ENCODE measurements at places on chromosomes 11 and 22. TPM values are rescaled to one million over a fixed set of nuclear protein-coding genes. Genes with fewer than 3 reads are reported as not detected.

DNA sequence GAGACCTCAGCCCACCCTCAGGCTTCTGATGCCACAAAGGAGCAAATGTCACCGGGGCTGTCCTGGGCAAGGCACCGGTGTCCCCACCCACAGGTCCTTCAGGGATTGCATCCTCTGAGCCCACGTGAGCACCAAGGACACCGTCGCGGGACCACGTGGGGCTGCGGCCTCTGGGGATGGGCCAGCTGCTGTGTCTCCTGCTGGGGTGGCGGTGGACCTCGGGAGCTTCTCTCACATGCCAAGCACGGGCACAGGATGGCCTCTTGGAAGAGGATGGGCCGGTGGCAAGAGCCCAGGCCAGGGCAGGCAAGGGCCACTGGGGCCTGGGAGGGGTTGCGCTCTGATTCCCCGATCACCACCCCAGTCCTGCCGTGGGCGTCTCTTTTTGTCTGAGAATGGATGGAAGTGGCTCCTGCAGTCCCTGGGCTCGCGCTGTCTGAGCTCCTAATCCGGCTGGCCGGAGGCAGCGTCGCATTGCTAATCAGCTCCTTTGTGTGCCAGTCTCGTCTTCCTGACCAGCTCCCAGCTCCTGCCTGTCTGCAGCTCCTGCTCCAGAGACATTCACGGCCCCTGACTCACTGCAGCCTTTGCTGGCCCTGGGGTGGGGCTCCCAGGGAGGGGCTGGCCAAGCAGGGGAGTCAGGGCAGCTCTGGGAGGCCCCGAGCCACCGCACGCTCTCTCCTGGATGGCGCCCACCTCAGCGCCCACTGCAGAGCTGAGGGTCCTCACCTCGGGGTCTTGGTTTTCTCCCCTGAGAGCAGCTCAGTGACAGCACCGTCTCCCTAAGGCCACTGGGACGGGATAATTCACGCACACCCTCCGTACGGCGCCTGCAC is 146.7 kb downstream of the CTTN start:
- H3K4me3 ChIP-seq: no peak overlapping the region
- H3K27me3 ChIP-seq: peaks cover 27% of the 10 kb centered on the region
- DNase-seq: no peak
- H3K36me3 ChIP-seq: no peaks in the 10 kb centered on the region

RELT gene
- total RNA-seq: 18.5 TPM

GRCh38 chr11:45156201-45156600 is 9.8 kb downstream of the PRDM11 start:
- no peaks in the 10 kb centered on the region for H3K36me3 ChIP-seq
- H3K4me3 ChIP-seq: no peak overlapping the region
- no peak for DNase-seq
- no peaks in the 10 kb centered on the region for H3K27me3 ChIP-seq
- no peak overlapping the region for H3K27ac ChIP-seq
- peaks cover 18% of the 10 kb centered on the region for H3K4me1 ChIP-seq

CD248 gene
- 0.46 TPM for total RNA-seq

DNA sequence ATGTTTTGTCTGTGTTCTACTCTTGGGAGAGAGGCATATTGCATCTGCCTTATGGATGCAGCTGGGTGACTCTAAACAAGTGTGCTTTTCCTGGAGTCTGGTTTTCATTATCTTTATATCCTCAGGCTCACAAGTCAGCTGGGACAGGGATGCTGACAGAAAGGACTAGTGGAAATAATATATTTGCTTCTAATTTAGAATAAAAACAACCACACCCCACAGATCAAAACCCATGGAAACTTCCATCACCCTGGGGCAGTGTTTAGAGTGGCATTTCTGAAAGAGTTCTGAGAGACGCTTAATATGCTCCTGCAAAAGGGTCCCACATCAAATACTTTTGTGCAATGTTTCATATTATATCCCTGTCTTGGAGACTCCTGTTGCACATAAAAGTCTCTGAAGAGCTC is 20.8 kb downstream of the KCNE3 start:
- H3K27me3 ChIP-seq: no peaks in the 10 kb centered on the region
- H3K36me3 ChIP-seq: no peaks in the 10 kb centered on the region
- H3K4me1 ChIP-seq: peaks cover 27% of the 10 kb centered on the region
- DNase-seq: no peak

DNA sequence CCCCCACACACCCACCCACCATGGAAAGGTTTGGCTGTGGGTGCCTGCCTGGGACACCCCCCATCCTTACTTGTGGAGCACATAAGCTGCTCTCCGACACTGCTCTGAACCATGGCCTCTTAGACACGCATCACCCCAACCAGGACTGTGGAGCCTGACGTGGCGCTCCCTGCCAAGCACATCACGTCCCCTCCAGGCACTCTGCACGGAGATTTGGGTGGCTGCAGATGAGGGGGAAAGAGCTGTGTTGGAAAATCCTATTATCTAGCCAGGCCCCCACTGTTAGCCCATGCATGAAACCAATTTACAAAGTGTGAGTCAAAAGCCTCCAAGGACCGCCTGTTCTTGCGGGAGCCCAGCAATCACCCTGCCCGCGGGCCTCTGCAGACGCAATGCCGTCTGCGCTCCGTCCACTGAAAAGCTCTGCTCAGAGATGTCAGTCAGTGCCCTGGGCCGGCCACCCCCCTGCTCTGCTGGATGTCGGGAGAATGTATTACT is 163.4 kb upstream of the NECTIN1 start:
- peaks cover 23% of the 10 kb centered on the region for H3K27me3 ChIP-seq
- no peak for DNase-seq
- no peaks in the 10 kb centered on the region for H3K4me1 ChIP-seq
- H3K36me3 ChIP-seq: no peaks in the 10 kb centered on the region
- H3K27ac ChIP-seq: no peak overlapping the region

ATP6V1E1 gene
- 243 TPM for total RNA-seq

GRCh38 chr11:77406396-77406795 is 67.5 kb downstream of the PAK1 start:
- peaks cover 62% of the 10 kb centered on the region for H3K4me1 ChIP-seq
- peak; percentile 26 for DNase-seq
- H3K4me3 ChIP-seq: no peak overlapping the region
- H3K36me3 ChIP-seq: no peaks in the 10 kb centered on the region
- H3K27me3 ChIP-seq: no peaks in the 10 kb centered on the region

DNA sequence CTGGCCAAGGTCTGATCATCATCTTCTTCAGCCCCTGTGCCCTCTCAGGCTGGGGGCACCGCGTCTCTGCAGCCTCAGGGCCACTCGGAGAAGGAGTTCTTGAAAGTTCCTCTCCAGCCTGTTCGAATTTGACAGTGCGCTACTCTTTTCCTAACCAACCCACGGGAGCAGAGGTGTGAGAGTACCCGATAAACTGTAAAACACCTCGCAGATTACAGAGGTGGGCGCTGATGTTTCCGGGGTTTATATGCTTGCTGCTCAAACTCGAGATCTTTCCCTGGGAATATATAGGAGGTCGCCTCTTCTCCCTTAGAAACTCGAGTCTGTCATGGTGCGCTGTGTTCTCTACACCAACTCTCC is 515 bp downstream of the CTR9 start:
- H3K27ac ChIP-seq: peak overlapping the region; percentile 98
- peak overlapping the region; percentile 92 for H3K4me3 ChIP-seq
- no peaks in the 10 kb centered on the region for H3K36me3 ChIP-seq
- H3K27me3 ChIP-seq: no peaks in the 10 kb centered on the region
- H3K4me1 ChIP-seq: peaks cover 10% of the 10 kb centered on the region
- no peak for DNase-seq

SLC22A12 gene
- not detected for total RNA-seq

- H3K27ac ChIP-seq: no peak overlapping the region
- DNase-seq: no peak
- H3K36me3 ChIP-seq: no peaks in the 10 kb centered on the region
- H3K4me1 ChIP-seq: no peaks in the 10 kb centered on the region
- no peak overlapping the region for H3K4me3 ChIP-seq
These were observed 717.0 kb upstream of the CCDC179 start for GRCh38 chr11:23577296-23577695.

DNA sequence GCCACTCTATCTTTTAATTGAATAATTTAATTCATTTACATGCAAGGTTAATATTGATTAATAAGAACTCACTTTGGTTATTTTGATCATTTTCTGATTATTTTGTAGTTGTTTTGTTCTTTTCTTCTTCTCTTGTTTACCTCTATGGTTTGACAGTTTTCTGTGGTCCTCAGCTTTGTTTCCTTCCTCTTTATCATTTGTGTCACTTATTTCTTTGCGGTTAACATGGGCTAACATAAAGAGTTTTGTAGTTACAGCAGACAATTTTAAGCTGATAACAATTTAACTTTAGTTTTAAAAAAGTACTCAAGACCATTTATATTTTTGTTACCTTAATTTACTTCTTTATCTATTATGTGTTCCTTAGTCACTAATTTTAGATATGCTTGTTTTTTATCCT is 1032.8 kb upstream of the RAG2 start:
- no peaks in the 10 kb centered on the region for H3K4me1 ChIP-seq
- DNase-seq: no peak
- H3K36me3 ChIP-seq: no peaks in the 10 kb centered on the region
- no peaks in the 10 kb centered on the region for H3K27me3 ChIP-seq

- no peaks in the 10 kb centered on the region for H3K36me3 ChIP-seq
- no peak for DNase-seq
- no peaks in the 10 kb centered on the region for H3K27me3 ChIP-seq
- H3K27ac ChIP-seq: peak overlapping the region; percentile 34
- no peak overlapping the region for H3K4me3 ChIP-seq
- H3K4me1 ChIP-seq: peaks cover 52% of the 10 kb centered on the region
These were observed 63.0 kb downstream of the TNRC6B start for GRCh38 chr22:40240686-40241085.

CCDC87 gene
- total RNA-seq: not detected

SLC22A6 gene
- total RNA-seq: not detected

DNA sequence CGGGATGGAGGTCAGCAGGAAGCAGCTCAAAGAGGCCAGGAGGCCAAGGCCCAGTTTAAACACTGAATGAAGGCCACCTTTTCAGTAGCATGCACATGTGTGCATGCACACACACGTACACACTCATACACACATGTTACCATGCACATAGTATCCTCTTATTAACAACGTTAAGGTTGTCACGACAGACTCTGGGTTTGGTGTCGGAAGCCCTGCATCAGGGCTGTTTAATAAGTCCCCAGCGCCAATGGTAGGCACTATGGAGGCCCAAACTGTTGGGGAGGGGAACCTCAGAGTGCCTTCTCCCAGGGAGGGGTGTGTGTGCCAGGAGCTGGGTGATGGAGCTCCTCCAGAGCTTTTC is 39.5 kb upstream of the ADA2 start:
- H3K36me3 ChIP-seq: no peaks in the 10 kb centered on the region
- H3K27ac ChIP-seq: peak overlapping the region; percentile 96
- no peak for DNase-seq
- H3K4me1 ChIP-seq: peaks cover 31% of the 10 kb centered on the region
- H3K27me3 ChIP-seq: no peaks in the 10 kb centered on the region

BUD13 gene
- 13.9 TPM for total RNA-seq

- H3K36me3 ChIP-seq: no peaks in the 10 kb centered on the region
- DNase-seq: no peak
- peaks cover 6% of the 10 kb centered on the region for H3K4me1 ChIP-seq
- no peak overlapping the region for H3K4me3 ChIP-seq
- no peaks in the 10 kb centered on the region for H3K27me3 ChIP-seq
These were observed 22.1 kb downstream of the CD6 start for GRCh38 chr11:60993615-60994014.

- no peaks in the 10 kb centered on the region for H3K27me3 ChIP-seq
- no peak within 1 kb of the TSS for H3K27ac ChIP-seq
These were observed at the start of gene OR5A2 for GRCh38 chr11:59426361-59427067. TSS of gene OR5A2 (minus strand) at chr11:59426413. CDS start at chr11:59422953, 3,460 bp downstream.

HEPHL1 gene
- total RNA-seq: not detected

- no peak overlapping the region for H3K4me3 ChIP-seq
- no peaks in the 10 kb centered on the region for H3K27me3 ChIP-seq
- no peak overlapping the region for H3K27ac ChIP-seq
- peaks cover 11% of the 10 kb centered on the region for H3K4me1 ChIP-seq
- no peaks in the 10 kb centered on the region for H3K36me3 ChIP-seq
These were observed 9.9 kb downstream of the NARS2 start for GRCh38 chr11:78564490-78565467.

DNA sequence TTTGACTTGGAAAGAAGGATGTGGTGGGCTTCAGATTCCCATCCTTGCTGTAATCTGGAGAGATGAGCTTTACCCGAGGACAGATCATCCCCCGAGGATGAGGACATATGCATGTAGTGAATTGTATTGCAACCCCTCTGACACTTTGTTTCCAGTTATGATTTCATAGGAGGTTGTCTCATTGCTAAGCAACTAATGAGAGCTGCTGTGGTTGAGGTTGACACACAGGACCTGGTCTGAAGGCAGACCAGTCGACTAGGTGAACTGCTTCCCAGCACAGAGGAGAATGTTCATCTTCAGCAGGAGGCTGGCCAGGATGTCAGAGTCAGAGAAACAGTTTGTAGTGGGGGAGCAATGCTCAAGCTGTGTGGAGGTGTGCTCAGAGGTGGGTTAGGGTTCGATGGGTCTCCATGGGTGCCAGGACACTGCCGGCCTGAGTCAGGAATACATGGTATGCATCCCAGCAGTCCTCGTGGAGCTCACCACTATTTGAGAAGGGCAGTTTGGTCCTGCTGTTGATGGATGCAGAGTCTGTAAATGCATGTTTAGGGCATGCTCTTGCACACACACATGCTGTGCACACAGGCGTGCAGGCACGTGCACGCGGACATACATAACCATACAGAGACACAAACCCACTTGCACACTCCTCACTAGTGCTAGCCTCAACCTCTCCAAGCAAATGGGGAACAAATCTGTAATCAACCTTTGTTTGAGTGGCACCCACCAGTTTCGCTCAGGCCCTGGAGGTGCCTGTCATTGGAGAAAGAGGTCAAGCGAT is 153.7 kb downstream of the TBC1D22A start:
- no peak overlapping the region for H3K27ac ChIP-seq
- no peaks in the 10 kb centered on the region for H3K4me1 ChIP-seq
- H3K4me3 ChIP-seq: no peak overlapping the region
- peaks cover 10% of the 10 kb centered on the region for H3K36me3 ChIP-seq

- DNase-seq: no peak
- H3K27me3 ChIP-seq: no peaks in the 10 kb centered on the region
- peaks cover 6% of the 10 kb centered on the region for H3K4me1 ChIP-seq
These were observed 17.3 kb downstream of the FLI1 start for GRCh38 chr11:128711136-128711535.

DNA sequence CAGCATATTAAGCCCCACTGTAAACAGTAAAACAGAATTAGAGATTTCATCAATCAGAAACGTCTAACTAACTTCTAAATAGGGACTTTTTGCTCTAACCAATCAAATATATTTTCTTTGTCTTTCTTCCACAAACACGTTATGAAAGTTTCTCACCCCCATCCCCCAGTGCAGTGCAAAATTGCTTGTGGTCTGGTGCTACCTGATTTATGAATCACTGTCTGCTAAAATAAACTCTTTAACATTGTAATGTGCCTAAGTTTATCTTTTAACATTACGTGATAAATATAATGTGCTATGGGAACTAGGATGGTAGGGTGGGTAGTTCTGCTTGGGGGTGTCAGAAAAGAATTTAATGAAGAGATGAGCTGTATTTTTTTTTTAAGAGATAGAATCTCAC is 47.3 kb upstream of the SLC5A1 start:
- no peaks in the 10 kb centered on the region for H3K4me1 ChIP-seq
- no peak overlapping the region for H3K27ac ChIP-seq
- no peak overlapping the region for H3K4me3 ChIP-seq
- no peaks in the 10 kb centered on the region for H3K27me3 ChIP-seq

GRCh38 chr11:122141725-122142124 is 25.7 kb upstream of the BLID start:
- no peaks in the 10 kb centered on the region for H3K27me3 ChIP-seq
- H3K4me3 ChIP-seq: no peak overlapping the region
- H3K4me1 ChIP-seq: no peaks in the 10 kb centered on the region
- no peak for DNase-seq
- H3K27ac ChIP-seq: no peak overlapping the region

MOGAT2 gene
- 0.10 TPM for total RNA-seq

All from gastrocnemius medialis (tissue), 4 donors.